ENCODE measurements at places on chromosomes 4 and X.

DNA sequence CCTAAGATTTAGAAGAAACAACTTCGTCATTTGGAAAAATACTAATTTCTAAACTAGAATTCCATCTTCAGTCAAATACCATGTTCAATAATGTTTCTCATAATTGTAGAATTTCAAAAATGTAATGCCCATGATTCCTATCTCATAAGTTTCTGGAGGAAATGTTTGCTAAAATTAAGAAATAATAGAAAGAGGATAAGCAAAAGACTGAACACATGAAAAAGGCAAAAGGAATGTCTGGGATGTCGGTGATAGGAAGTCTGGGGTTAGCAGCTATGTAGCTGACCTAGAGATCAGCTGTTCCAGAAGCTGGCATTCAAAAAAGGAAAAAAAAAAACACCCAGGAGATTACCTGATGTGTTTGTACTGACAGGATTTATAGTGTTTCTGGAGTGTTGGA is 18.9 kb upstream of the PCDH10 start:
- no peak for DNase-seq

DNA sequence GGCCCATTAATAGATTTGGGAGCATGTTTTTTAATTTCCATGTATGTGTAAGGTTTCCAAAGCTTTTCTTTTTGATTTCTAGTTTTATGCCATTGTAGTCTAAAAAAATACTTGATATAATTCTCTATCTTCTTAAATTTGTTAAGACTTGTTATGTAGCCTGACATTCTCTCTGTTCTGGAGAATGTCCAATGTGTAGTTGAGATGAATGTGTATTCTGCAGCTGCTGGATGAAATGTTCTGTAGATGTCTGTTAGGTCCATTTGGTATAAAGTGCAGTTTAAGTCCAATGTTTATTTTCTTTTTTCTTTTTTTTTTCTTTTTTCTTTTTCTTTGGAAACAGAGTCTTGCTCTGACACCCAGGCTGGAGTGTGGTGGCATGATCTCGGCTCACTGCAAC is 378.5 kb upstream of the MAD2L1 start:
- DNase-seq = no peak

DNA sequence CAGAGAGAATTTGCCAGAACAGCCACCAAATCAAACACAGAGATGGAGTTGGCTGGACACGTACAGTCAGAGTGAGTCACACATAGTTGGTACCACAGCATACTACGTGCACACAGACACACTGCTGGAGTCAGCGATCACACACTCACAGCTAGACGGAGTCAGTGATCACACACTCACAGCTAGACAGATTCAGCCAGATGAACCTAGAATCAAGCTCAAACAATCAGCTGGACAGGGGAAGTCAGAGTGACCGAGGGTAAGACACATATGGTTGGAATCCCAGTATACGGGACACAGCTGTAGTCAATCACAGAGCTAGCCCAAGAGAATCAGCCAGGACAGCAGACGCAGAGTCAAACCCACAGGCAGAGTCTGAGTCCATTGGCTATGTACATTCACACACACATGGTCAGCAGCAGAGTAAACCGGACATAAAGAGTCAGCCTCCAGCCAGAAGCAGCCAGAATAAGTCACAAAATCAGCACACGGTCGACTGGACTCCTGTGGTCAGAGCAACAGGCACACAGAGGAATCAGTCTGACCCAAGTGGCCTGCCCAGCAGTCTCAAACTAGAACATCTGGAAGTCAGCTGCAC is 4.6 kb downstream of the SLC38A5 start:
- DNase-seq = no peak

DNA sequence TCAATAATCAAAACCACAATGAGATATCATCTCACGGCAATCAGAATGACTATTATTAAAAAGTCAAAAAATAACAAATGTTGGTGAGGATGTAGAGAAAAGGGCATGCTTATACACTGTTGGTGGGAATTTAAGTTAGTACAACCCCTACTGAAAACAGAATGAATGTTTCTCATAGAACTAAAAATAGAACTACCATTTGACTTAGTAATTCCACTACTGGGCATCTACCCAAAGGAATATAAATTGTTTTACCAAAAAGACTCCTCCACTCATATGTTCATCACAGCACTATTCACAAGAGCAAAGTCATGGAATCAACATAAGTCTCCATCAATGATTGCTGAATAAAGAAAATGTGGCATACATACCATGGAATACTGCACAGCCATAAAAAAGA is 278.1 kb upstream of the ARSJ start:
- no peak for DNase-seq

DNA sequence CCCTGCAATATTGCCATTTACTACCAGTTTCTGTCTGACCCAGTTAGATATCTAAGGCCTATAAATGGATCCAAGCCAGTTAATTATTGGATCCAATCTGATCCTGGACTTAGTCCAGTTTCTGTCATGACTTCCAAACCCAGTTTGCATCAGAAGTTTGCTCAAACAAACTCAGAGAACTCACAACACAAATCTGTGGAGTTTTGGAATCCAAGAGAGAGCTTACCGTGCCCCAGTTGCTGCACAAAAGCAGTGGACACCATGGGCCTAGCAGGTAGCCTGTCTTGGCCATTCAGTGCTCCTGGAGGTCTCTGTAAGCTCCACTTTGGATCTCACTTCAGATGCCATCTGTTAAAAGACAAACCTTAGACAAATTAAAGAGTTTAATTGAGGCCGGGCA is 174.5 kb downstream of the AASDH start:
- DNase-seq = no peak

DNA sequence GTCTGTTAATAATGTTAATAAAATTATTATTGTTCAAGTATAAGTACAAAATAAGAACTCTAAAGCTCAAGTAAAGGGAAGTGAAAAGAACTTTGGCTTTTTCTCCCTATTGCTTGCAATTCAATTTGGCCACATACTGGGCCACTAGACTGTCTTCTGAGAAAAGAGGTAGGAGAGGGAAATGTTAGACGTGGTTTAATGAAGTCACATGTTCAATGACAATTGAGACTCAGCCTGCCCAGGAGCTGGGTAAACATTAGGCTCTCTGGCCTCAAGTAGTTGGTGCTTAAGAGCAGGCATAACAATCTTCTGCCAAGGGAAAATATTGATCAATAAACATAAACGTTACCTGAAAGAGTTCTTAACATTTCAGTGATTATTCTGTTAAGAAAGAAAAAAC is 15.1 kb upstream of the PRSS12 start:
- DNase-seq = no peak

- no peak for DNase-seq
Measured at GRCh38 chrX:44003975-44004374, 30.8 kb upstream of the NDP start.

- DNase-seq = no peak
Measured at GRCh38 chrX:101357166-101357795, 8.7 kb upstream of the TIMM8A start.

DNA sequence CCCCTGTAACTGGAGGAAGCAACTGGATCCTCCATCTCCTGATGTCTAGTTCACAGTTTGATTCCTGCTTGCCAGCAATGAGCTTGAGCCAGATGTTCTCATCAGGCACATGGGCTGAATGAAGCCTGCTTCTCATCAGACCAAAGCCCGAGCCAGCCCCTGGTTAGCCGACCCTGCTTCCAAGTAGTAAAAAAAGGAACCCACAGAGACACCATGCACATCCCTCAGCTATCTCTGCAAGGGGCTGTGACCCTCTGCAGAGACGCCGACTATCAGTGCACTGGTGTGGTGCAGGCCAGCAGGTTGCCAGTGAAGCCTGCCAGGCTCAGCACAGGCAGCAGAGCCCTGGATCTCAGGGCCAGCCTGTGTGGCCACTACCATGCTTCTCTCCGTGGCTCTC is 2.8 kb downstream of the DCTD start:
- no peak for DNase-seq

GRCh38 chr4:145218251-145218650 is 37.9 kb upstream of the OTUD4 start:
- DNase-seq = no peak

GRCh38 chr4:73068491-73069337 is 802 bp downstream of the COX18 start:
- DNase-seq = no peak

DNA sequence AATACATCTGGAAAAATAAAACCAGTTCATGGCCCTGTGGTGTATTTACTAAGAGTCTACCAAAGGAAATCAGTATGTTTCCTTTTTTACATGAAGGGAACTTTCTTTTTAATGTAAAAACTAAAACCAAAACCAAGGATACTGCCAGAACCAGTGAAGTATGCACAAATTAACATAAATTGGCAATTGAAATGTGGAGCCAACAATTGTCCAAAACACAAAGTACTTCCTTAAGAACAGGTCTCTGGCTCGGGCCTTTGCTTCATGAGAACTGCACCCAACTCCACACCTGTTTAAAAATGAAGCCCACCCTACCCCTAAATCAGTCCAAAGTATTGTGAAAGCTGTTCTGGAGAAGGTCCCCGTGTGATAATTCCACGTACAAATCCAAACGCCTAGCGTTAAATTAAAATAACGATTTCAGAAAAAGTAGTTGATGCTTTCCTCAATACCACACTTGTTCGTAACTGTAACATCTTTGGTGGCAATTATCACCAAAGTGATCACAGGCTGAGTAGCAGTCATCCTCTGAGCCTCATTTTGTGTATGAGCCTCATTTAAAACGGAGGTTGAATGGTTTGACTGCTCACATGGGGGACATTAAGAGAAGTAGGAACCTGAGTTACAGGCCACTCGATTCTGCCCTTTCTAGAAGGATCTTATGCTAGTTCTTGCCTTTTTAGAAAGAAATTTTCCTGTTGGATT is 93.0 kb downstream of the GEMIN8 start:
- DNase-seq = no peak

GRCh38 chr4:76569225-76569624 is 134.2 kb downstream of the SHROOM3 start:
- no peak for DNase-seq

- no peak for DNase-seq
Measured at GRCh38 chrX:111035256-111035655, 60.7 kb upstream of the PAK3 start.

- DNase-seq = no peak
Measured at GRCh38 chr4:74503580-74503979, 58.6 kb downstream of the AREG start.

DNA sequence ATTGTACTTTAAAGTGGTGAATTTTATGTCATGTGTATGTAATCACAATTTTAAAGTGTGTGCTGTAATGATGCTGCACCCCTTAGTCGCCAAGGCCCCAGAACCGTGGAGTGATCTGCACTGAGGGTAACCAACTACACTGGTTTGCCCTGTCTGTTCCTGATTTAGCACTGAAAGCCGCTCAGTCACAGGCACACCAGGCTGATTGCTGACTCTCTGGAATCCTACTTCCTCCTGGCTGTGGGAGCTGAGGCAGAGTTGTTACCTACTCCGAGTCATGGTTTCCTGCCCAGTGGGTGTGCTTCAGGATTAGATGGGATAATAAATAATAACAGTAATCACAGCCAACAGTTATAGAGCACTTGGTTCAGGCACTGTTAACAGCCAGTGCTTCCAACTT is 645.4 kb downstream of the BCOR start:
- DNase-seq = no peak

- no peak for DNase-seq
Measured at GRCh38 chr4:147913137-147913536, 181.2 kb downstream of the ARHGAP10 start.

- no peak for DNase-seq
Measured at GRCh38 chr4:8297691-8298485, 28.3 kb downstream of the HTRA3 start.

GRCh38 chrX:101206471-101206870 is 13.1 kb upstream of the DRP2 start:
- no peak for DNase-seq

- DNase-seq = no peak
Measured at GRCh38 chr4:177566691-177567090, 124.5 kb upstream of the AGA start.
